NT2/D1 (cell line): ENCODE measurements at places on chromosomes 2 and 18.

GRCh38 chr2:172769879-172770278, 34.2 kb downstream of the RAPGEF4 start:
- DNase-seq, result no peak

- DNase-seq, result no peak
These were observed 11.4 kb downstream of the MYO5B start for GRCh38 chr18:50183556-50183955.

DNA sequence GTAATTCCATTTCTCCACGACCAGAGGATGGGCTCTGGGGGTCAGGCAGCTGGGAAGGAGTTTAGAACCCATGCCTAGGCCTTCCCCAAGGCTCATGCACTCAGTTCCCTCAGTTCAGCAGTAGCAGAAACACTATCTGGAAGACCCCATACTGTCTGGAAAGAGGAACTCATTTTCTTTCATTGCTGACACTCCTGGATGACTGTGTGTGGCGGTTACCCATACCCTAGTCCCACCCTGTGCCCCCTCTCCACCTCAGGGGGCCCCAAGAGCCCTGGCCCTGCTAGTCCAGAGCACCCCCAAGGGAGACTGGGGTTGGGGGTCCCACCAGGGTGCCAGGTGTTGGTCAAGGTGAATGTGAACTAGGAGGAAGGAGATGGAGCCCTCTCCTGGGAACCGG, 29.5 kb downstream of the TPRKB start:
- no peak for DNase-seq

DNA sequence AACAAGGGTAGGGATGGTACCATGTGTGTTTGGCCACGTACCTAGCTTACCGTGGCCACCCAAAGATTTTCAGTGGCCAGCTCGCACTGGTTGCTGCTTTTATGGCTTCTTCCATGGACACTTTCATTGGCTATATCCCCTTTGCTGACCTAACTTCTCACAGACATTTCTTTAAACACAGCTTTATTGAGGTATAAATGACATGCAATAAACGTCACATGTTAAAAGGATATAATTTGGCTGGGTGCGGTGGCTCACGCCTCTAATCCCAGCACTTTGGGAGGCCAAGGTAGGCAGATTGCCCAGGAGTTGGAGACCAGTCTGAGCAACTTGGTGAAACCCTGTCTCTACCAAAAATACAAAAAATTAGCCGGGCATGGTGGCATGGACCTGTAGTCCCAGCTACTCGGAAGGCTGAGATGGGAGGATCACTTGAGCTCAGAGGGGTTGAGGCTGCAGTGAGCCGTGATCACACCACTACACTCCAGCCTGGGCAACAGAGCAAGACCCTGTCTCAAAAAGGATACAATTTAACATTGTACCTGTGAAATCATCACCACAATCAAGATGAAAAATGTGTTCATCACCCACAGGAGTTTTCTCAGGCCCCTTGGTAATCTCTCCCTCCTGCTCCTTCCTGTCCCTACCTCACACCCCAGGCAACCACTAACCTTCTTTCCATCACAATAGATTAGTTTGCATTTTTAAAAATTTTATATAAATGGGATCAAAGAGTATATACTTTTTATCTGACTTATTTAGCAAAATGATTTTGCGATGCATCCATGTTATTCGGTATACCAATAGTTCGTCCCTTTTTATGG, 127.8 kb upstream of the PPP1CB start:
- DNase-seq, result no peak

GRCh38 chr18:52278191-52278590, 61.8 kb upstream of the DCC start:
- DNase-seq, result no peak

- no peak for DNase-seq
These were observed 90.0 kb upstream of the PPP1CB start for GRCh38 chr2:28661589-28662001.

DNA sequence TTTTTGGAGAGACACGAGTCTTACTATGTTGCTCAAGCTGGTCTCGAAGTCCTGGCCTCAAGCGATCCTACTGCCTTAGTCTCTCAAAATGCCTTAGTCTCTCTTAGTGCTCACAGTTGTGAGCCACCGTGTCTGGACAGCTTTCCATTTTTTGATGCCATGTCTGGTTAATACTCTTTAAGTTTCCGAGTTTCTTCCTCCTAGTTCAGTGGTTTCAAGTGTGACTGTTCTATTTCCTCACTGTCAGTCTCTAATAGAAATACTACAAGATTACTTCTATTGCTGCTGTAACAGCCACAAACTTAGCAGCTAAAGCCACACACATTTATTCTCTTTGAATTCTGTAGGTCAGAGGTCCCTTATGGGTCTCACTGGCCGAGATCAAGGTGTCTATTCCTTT, 125.1 kb upstream of the MGAT5 start:
- DNase-seq, result no peak

DNA sequence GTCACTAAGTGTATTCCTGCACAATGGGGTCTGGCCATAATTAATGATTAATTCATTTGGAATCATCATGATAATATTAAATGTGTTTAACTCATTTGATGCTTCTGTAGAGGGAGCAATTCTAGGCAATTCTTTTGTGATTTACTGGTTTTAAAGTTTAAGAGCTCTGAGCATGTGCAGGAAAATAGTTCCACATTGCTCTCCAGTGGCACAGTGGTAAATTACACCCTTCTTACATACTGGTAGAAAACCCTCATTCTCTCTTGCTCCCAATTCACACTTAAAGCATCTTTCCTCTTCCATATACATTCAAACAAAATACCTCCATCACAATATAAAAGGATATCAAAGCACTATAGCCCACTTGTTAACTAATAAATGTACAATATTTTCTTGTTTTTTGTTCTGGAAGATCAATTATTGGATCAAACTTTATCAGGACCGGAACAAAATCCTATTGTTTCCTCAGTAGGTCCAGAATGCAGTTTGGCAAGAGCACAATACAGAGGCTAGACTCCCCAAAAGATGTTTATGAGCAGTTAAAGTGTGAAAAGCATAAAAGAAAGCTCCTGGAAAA, 844.3 kb downstream of the MBD2 start:
- peak; percentile 13 for DNase-seq

DNA sequence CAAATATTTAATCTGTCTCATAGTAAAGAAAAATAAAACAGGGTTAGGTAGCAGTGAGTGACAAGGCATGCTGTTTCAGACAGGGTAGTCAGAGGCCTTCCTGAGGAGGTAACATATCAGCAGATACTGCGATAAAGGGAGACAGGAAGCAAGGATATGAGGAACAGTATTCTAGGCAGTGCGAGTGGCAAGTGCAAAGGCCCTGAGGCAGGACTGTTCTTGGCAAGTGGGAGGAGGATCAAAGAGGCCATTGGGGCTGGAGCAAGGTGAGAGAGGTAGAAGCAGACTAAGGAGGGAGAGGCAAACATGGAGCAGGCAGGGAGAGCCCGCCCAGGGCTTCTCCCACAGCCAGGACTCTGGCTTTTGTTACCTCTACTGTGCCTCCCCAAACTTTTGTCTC, 33.6 kb downstream of the GAD1 start:
- DNase-seq, result no peak

- no peak for DNase-seq
These were observed 81.3 kb downstream of the CDH2 start for GRCh38 chr18:28095631-28096030.
